Pulmonary artery endothelial cell (primary cell): ENCODE measurements at places on chromosomes 2 and 18. TPM values are rescaled to one million over a fixed set of nuclear protein-coding genes. Genes with fewer than 3 reads are reported as not detected.

DNA sequence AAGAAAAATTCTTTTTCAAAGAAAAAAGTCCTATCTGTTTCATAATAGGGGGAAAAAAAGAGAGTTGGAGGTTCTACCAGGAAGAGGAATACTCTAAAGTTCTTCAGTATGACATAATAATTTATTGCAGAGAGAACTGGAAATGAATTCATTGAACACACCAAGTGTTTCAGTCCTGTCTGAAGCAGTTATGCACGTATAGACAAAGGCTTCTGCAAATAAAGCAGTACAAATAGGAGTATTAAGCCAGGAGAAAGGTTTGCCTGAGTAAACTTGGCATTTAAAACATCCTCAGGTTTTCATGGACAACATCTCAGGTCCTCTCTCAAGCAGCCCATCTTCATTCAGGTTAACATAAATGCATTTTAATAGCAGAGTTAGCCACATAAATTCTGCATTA lies 141.6 kb downstream of the CCDC148 start:
- no peak for DNase-seq

DNA sequence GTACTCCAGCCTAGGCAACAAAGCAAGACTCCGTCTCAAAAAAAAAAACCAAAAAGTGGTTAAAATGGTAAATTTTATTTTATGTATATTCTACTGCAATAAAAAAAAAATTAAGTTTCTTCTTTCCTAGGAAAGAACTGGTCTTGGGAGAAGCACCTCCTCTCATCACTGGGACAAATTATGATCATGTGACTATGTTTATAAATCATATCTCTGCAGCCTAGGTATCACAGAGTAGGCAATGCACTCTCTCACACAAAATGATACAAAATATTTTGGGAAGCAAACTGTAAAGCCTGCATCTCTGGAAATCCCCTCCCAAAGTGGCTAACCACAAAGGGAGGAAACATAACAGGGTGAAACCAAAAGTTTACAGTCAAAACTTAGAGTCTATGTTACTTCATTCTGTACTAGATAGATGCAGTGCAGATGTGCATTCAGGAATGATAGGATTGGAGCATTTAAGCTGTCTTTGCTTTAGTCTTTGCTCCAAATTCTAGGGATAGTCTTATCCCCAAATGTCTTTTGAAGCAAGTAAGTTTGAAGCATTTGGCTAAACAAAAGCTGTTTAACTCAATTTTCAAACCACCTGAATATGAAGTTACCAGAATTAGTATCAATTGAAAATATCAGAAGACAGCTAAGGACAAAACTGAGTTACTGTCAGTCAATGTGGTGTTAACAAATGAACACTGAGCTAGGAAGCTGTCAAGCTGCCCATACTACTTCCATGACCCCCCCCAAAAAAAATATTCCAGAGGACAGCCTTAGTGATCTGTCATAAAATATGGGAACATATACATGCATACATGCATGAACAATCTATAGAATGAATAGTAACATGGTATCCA lies 21.1 kb upstream of the MALT1 start:
- DNase-seq = no peak

ALKAL2 gene
- not detected in 2 replicates for total RNA-seq

- DNase-seq = no peak
Measured at GRCh38 chr2:217794133-217794986, 208.4 kb downstream of the TNS1 start.

DNA sequence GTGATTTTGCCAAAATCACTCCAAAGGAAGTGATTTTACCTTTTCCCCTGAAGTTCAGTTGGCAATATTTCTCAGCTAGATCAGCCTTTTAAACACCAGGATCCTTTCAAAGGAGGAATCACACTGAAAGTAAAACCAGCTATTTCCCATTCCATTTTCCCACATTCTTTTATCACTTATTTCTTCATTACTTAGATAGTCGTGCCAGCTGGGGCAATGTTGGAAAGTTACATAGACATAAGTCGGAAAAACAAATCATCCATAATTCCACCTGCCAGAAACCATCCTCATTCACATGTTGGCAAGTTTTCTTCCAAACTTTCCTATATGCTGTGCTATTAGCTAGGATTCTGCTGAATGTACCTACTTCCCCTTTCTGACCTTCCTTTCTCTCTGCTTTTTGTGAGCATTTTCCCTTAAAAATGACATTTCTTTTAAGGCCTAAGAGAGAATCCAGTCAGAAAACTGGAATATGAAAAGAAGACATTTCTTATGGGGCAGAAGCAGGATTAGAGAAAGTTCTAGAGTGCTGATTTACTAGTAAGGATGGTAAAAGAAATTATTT lies 170.0 kb upstream of the STK17B start:
- DNase-seq = no peak

OSBPL6 gene
- 5.4 and 6.9 TPM in 2 replicates for total RNA-seq

CXCR1 gene
- total RNA-seq = not detected in 2 replicates

DNA sequence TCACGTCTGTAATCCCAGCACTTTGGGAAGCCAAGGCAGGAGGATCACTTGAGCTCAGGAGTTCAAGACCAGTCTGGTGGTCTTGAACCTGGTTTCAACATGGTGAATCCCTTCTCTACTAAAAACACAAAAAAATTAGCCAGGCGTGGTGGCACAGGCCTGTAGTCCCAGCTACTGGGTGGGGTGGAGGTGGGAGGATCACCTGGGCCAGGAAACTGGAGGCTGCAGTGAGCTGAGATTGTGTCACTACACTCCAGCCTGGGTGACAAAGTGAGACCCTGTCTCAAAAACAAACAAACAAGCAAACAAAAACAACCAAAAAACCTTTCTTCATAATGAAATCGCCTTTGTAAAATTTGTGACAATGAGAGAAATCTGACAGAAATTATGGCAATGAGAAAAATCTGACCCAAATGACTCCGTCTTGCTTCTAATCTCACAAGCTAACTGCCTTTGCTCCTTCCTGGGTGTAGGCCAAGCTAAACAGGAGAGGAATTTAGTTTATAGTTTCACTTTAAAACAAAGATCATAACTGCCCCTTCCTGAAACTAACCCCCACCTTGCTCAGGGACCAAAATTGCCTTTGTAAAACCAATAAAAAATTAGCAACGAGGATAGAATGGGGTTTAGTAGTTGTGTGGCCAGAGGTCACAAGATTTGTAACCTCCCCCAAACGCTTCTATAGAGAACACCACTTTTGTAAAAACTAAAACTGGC lies 60.7 kb upstream of the KIF5C start:
- DNase-seq = no peak

DNA sequence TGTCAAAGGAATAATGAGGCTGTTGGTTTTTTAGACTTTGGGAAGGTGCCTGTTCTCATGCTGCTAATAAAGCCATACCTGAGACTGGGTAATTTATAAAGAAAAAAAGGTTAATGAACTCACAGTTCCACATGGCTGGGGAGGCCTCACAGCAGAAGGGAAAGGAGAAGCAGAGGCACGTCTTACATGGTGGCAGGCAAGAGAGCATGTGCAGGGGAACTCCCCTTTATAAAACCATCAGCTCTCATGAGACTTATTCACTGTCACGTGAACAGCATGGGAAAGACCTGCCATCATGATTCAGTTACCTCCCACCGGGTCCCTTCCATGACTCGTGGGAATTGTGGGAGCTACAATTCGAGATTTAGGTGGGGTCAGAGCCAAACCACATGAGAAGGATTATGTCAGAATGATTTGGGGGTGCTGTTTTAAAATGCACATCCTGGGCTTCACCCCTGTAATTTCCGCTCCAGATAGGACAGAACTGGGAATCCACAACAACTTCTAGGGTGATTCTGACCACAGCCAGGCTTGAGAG lies 37.8 kb downstream of the TCF7L1 start:
- DNase-seq = no peak

DNA sequence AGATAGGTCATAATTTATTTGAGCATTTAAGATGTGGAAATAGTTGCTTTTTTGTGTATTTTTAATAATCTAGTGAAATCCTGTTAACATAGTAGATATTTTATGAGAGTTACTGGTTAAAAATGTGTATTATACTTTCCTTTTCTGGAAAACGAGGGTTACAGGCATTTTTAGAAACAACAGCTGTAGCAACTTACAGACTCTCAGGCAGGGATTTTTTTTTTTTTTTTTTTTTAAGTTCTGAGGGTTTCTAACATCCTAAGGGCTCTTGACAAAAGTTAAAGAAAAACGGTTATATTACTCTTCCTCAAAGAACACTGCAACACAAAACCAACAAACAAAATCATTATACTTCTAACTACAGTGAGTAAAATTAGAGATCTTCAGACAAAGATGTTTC lies 205.9 kb downstream of the ACKR3 start:
- no peak for DNase-seq

DNA sequence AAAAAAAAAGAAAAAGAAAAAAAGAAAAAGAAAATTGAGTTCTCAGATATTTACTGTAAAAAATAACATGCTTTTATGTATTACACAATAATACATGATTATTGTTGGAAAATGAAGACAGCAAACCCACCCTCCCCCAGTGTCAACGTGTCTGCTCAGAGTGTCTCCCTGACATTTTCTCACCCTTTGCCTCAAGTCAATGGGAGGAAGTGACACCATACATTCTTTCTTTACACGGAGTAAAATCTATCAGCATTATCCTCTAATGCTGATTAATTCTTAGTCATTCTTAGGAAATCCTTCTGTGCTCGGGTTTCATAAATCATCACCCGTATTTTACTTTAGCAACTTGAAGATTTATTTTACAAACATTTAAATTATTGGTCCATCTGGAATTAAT lies 32.0 kb downstream of the CTAGE1 start:
- DNase-seq = peak; percentile 93

SCN2A gene
- total RNA-seq = not detected in 2 replicates

RNU2-63P gene
- 66.2 TPM in 1 of 2 replicates, not detected in the other for total RNA-seq

KIAA1328 gene
- 4.4 and 5.6 TPM in 2 replicates for total RNA-seq

CDK15 gene
- total RNA-seq = not detected in 2 replicates

DNA sequence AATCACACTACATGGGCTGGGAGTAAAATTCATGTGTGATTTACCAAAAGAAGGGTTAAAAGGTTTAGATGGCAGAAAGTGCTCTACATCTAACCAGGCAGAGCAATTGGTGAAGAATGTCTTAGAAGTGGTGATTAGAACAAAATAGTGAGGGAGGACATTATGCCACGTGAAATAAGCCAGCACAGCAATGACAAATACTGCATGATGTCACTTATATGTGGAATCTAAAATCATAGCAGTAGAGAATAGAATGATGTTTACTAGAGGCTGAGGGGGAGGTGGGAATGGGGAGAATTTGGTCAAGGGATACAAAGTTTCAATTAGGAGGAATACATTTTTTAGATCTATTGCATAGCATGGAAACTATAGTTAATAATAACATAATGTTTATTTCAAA lies 253.3 kb downstream of the KCNS3 start:
- no peak for DNase-seq

MATN3 gene
- 0.95 and 1.1 TPM in 2 replicates for total RNA-seq

- DNase-seq = no peak
Measured at GRCh38 chr2:26351375-26352090, 4.9 kb upstream of the ADGRF3 start.

UGT1A9 gene
- not detected in 2 replicates for total RNA-seq

ACVR1C gene
- total RNA-seq = 0.07 TPM in 2 replicates

- no peak for DNase-seq
Measured at GRCh38 chr2:200247494-200247893, 59.0 kb upstream of the SPATS2L start.

DNA sequence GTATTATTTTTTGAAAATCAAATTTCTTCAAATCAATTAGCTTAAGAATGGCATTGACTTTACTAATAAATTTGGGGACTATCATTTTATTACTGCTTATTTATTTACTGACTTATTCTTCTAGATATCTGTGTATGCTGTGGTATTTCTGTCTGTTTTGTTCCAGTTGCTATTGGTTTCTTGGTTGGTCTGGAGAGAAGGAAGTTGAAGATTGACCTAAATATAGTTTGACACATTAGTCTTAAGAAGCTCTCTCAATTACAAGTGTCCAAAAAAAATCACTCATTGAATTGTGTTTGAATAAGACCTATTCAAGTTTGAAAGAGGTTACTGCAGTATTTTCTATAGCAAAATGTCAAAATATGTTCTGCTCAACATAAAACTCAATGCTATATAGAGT lies 153.3 kb upstream of the KYNU start:
- DNase-seq = no peak

- no peak for DNase-seq
Measured at GRCh38 chr18:48634491-48634890, 95.7 kb downstream of the CTIF start.

DNA sequence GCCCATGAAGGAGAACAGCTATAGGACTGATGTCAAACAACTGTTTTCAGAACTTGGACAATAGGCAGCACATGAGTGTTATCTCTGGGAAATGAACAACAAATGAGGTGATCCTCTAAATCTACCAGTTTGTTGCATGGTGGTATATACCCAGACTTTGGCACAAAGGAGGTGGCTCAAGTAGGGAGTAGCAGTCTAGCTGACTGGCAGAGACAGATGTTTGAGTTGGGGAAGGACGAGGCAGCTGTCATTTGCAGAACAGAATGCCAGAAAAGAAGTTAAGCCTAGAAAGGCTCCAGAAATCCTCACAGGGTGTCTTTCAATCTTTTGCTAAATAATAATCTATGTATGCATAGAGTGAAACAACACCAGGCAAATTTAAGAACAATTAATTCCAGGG lies 47.4 kb downstream of the RPE start:
- no peak for DNase-seq

GRCh38 chr18:14767474-14767873 lies 19.5 kb downstream of the ANKRD30B start:
- no peak for DNase-seq

- DNase-seq = no peak
Measured at GRCh38 chr18:23141104-23141999, 6.1 kb downstream of the CABLES1 start.

DNA sequence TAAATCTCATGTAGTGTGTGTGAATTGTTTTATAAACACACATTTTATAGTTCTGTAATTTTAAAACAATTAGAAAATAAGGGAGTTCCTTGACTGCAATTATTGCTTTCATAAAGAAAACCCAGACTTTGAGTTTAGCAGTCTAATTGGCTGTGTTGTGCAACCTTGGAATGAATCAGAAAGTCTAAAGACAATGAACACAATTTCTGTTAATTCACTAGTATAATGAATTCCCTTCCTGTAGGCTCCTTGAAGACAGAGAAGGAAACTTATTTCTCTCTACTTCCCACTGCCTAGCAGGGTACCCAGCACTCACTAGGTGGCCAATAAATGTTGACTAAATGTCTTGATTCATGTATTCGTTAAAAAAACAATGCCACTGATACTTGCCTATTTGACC lies 79.9 kb downstream of the ANTXR1 start:
- DNase-seq = no peak

DNA sequence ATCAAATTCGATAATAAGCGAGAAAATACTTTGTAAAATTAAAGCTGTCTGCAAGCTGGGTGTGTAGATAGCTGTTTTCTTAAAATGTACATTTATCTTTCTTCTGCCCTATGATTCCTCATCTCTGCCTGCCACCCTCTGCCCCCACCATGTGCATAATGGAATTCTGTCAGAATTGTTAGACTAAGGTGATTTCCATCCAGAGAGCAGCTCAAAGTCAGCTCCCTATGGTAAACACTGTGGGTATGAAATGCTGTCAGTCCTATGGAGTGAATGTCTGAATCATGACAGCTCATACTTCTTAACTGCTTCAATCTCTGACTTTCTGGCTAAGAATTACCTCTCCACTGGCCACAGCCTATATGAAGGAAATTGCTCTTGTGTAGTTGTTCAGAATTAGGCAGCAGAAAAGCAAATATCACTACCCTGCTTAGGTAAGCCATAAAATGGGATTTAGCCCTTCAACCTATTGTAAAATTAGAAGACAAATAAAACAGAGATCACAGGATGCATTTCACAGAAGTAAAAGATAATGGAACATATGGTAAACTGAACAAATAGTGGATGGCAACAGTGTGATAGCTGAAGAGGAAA lies 137.7 kb downstream of the CD8B2 start:
- DNase-seq = no peak

- no peak for DNase-seq
Measured at GRCh38 chr2:126999106-126999756, 100.5 kb downstream of the TEX51 start.
